ENCODE measurements at places on chromosomes 11 and 22. TPM values are rescaled to one million over a fixed set of nuclear protein-coding genes. Genes with fewer than 3 reads are reported as not detected.

- H3K4me3 ChIP-seq = no peak overlapping the region
- no peak for DNase-seq
- H3K27me3 ChIP-seq = no peaks in the 10 kb centered on the region
- H3K36me3 ChIP-seq = no peaks in the 10 kb centered on the region
- no peak overlapping the region for H3K27ac ChIP-seq
Observed at GRCh38 chr11:130023204-130023603, 20.6 kb upstream of the PRDM10 start.

DNA sequence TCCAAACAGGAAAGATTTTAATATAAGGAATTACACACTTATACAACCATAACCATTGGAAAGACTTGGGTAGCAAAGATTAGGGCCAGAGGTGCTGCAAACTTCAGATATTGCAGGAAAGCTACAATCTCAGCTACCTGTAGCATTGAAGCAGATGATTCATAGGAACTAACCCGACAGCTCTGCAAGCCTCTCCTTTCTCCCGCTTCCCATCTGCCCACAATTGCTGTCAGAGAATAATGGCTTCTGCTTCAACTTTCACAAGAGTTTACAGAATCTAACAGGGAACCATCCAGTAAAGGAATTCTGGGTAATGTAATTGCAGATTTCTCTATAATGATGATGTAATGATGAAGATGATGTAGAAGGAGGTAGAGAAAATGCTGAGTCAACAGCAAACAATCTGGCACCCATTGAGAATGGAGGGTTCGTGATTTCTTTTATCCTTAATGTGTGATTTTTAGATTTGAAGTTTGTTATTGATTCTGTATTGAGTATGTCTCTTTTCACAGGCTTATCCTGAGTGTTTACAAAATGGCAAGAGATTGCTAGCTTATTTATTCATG, 70.8 kb upstream of the USP47 start:
- H3K4me3 ChIP-seq = no peak overlapping the region
- no peaks in the 10 kb centered on the region for H3K36me3 ChIP-seq
- no peak for DNase-seq
- H3K27me3 ChIP-seq = no peaks in the 10 kb centered on the region
- no peak overlapping the region for H3K27ac ChIP-seq

- H3K36me3 ChIP-seq = no peaks in the 10 kb centered on the region
- H3K27ac ChIP-seq = no peak overlapping the region
- H3K27me3 ChIP-seq = no peaks in the 10 kb centered on the region
- H3K4me1 ChIP-seq = no peaks in the 10 kb centered on the region
Observed at GRCh38 chr11:861105-861479, 18.4 kb downstream of the TSPAN4 start.

Gene OR5D18
- total RNA-seq = not detected

GRCh38 chr11:28815110-28815509, 706.9 kb downstream of the METTL15 start:
- no peaks in the 10 kb centered on the region for H3K36me3 ChIP-seq
- H3K4me3 ChIP-seq = no peak overlapping the region
- no peak overlapping the region for H3K27ac ChIP-seq
- H3K27me3 ChIP-seq = no peaks in the 10 kb centered on the region

DNA sequence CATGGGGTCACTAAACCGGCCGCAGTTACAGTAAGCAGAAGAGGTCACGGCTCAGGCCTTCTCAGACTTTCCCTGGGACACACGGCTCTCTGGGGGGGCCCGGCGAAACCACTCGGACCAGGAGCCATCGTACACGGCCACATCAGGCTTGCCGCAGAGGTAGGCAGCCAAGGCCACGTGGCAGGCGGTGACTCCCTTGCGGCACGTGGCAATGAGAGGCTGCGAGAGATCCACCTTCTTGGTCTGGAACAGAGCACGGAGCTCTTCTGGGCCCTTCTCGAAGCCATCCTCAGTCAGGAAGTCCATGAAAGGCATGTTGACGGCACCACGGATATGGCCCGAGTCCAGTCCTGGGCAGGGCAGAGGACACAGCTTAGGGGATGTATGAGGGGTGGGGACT, 8.3 kb downstream of the TST start:
- DNase-seq = no peak
- H3K4me1 ChIP-seq = no peaks in the 10 kb centered on the region
- H3K27me3 ChIP-seq = no peaks in the 10 kb centered on the region
- H3K36me3 ChIP-seq = no peaks in the 10 kb centered on the region

DNA sequence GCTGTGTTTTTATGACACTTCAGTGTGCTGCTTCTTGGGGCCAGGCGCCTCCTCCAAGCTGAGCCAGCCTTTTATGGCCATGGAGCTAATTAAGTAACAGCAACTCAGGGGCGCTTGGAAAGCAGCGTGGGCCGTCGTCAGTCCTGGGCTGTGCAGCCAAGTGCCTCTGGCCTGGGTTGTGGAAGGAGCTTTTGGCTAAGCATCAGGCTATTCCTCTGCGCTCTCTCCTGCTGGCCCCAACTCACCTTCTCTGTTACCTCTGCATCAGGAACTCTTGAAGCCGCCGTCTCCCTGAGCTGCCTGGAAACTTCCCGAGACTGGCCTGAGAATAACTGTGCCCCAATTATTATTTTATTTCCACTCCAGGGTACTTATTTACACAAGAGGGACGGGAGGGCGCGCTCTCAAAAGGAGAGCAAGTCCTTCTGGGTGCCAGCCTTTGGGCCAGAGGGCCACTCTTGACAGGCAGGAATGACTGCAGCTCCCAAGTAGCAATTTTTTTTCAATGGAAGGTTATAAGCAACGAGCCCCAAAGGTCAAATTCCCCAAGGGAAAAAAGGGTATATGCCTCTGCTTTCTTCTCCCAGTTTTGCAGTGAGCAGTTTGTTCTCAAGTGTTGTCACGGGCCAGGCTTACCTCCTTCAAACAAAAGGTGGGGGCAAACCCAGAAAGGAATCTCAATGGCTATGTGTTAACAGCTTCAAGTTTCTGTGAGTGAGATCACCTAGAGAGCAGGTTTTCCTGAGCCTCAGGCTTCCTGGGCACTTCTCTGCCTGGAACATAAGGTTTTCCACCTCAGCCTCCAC, 38.5 kb upstream of the NAV2 start:
- no peaks in the 10 kb centered on the region for H3K36me3 ChIP-seq
- no peak overlapping the region for H3K4me3 ChIP-seq
- H3K27ac ChIP-seq = no peak overlapping the region
- no peaks in the 10 kb centered on the region for H3K27me3 ChIP-seq
- no peak for DNase-seq

Gene TRIM6
- total RNA-seq = 0.20 TPM

GRCh38 chr11:110317516-110317932, 21.1 kb upstream of the RDX start:
- H3K27me3 ChIP-seq = no peaks in the 10 kb centered on the region
- no peaks in the 10 kb centered on the region for H3K36me3 ChIP-seq
- H3K27ac ChIP-seq = no peak overlapping the region
- H3K4me3 ChIP-seq = no peak overlapping the region
- no peak for DNase-seq

GRCh38 chr11:93407777-93408401, 77.3 kb downstream of the DEUP1 start:
- H3K4me3 ChIP-seq = no peak overlapping the region
- H3K4me1 ChIP-seq = no peaks in the 10 kb centered on the region
- no peaks in the 10 kb centered on the region for H3K27me3 ChIP-seq
- H3K36me3 ChIP-seq = no peaks in the 10 kb centered on the region
- no peak for DNase-seq

Gene TRIM49
- not detected for total RNA-seq

DNA sequence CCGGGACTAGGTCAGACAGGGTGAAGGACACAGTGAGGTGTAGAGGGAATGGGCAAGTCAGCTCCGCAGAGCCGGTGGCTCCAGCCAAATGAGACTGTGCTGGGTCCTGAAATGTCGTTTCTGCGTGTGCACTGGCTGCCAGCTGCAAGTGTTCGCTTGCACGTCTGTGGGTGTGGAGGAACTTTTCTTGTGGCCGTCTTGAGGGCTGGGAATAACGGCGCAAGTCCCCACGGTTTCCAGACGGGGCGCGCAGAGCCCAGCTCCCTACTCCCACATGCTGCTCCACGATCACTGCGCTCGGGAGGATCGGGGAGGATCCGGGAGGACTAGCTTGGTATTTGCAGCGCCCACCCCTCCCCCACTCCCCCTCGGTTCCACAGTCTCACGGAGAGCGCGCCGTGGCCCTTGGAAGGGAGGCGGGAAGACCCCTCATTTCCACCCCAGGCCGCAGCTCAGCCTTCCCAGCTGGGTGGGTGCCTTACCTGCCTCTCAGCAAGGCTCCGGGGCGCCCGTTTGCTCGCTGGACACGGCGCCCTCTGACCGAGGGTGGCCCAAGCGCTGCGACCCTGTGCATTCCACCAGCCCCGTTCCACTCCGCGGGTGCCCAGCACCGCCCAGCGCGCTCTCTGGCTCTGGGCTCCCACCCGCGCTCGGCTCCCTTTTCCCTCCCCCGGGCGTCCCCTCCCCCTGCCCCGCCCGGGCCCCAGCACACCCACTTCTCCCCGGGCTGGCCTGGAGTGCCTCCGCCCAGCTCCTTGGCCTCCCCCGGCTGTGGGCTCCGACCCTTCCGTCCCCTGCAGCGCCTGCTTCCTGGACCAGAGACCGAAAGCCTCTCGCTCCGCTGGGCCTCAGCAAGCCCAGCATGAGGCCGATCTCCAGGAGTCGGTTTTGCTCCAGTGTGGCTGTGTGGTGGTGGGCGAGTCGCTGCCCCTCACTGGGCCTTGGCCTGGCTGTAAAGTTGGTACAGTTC, at the start of gene KCNE3:
Gene KCNE3 (minus strand): TSS at position 634 of the 970 bp plus-strand sequence. CDS start 9,986 bp downstream, outside the sequence.
- H3K4me3 ChIP-seq = no peak within 1 kb of the TSS
- H3K36me3 ChIP-seq = no peaks in the 10 kb centered on the region
- H3K4me1 ChIP-seq = no peaks in the 10 kb centered on the region
- no peak for DNase-seq
- peaks cover 4% of the 10 kb centered on the region for H3K27me3 ChIP-seq

Gene NOX4
- not detected for total RNA-seq

Gene SOX10
- not detected for total RNA-seq

- H3K27ac ChIP-seq = no peak overlapping the region
- H3K4me1 ChIP-seq = peaks cover 21% of the 10 kb centered on the region
- H3K36me3 ChIP-seq = no peaks in the 10 kb centered on the region
- no peak overlapping the region for H3K4me3 ChIP-seq
- H3K27me3 ChIP-seq = no peaks in the 10 kb centered on the region
Observed at GRCh38 chr11:12245091-12245490, 132.3 kb upstream of the PARVA start.

GRCh38 chr22:44326491-44326885, 13.7 kb upstream of the SHISAL1 start:
- H3K36me3 ChIP-seq = no peaks in the 10 kb centered on the region
- H3K27me3 ChIP-seq = peaks cover 15% of the 10 kb centered on the region
- peaks cover 9% of the 10 kb centered on the region for H3K4me1 ChIP-seq
- H3K4me3 ChIP-seq = no peak overlapping the region
- no peak for DNase-seq

Measured in CD8-positive, alpha-beta memory T cell (primary cell).